Thoracic aorta (tissue), 2 donors: ENCODE measurements at places on chromosomes 2 and 18. TPM values are rescaled to one million over a fixed set of nuclear protein-coding genes. Genes with fewer than 3 reads are reported as not detected.

The HMSD gene
- total RNA-seq = not detected

The HDLBP gene
- 404 TPM for total RNA-seq

DNA sequence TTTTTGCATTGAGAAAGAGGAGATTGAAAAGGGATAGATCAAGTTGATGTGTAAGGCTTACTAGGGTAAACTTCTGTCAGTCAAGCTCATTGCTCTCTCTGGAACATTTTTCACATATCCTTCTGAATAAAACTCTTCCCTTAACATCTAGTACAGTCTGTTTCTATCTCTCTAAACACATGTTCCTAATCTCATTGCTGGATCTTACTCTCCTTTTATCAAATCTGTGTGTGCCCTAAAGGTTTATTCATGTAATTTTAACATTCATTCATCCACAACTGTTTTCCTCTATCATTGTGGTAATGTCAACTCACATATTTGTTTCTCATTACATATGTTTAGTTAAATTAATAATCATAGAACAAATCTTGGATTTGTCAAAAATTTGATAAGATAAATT lies 277.9 kb upstream of the GULP1 start:
- DNase-seq = no peak

GRCh38 chr18:44586782-44587524 lies 93.7 kb upstream of the SETBP1 start:
- DNase-seq = no peak
